Fibroblast of the conjunctiva (primary cell): ENCODE measurements at places on chromosomes 6 and 20.

DNA sequence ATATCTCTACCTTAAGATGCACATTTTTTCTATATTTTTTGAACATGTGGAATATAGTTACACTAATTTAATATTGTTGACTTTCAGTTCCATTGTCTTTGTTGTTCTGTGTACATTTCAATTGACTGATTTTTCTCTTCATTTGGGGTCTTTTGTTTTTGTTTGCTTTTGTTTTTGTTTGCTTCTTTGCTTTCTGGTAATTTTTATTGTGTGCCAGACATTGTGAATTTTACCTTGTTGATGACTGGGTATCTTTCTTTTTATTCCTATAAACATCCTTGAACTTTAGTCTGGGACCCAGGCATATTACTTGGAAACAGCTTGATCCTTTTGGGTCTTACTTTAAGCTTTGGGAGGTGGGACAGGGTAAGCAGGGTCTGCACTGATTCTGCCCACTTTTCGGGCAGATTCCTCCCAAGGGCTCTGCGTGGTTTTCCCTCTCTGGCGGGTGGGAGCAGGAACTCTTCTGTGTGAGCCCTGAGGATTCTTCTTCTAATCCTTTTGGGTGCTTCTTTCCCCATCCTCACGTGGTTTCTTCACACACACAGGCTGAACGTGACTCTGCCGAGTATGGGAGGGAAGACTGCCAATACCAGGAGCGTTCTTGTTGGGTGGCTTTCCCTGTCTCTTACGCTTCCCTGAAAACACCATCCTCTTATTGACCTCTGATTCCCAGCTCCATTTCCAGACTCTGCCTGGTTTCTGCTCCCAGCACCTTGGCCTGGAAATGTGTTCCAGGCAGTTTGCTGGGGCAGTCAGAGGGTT, 200.5 kb downstream of the ARID1B start:
- DNase-seq = no peak

GRCh38 chr20:53956013-53956715, 114.2 kb downstream of the BCAS1 start:
- DNase-seq = no peak

DNA sequence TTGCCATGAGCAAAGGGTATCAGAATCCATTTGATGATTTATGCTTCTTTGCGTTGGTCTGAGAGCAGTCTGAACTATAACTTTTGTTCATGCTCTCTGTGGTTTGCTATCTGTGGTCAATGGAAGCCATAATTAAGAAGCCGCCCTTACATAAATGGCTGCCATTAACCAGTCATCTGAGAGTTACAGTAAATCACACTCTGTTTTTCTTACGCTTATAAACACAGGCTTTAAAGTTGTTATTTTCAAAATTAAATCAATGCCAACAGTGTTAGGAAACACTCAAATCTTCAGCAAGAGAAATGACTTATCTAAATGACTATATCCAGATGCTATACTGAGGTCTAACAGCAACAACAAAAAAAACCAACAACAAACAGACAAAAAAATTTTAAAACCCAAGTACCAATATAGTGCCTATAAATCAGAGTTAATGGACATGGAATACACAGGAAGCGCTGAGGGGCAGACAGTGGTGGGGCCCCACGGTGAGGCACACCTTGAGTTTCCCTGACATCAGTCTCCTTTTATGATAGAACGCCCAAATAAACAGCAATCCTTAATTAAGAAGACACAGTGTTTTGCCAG, 108.0 kb upstream of the C6orf118 start:
- no peak for DNase-seq

- DNase-seq = no peak
Observed at GRCh38 chr20:62495749-62496567, 20.2 kb upstream of the GATA5 start.

DNA sequence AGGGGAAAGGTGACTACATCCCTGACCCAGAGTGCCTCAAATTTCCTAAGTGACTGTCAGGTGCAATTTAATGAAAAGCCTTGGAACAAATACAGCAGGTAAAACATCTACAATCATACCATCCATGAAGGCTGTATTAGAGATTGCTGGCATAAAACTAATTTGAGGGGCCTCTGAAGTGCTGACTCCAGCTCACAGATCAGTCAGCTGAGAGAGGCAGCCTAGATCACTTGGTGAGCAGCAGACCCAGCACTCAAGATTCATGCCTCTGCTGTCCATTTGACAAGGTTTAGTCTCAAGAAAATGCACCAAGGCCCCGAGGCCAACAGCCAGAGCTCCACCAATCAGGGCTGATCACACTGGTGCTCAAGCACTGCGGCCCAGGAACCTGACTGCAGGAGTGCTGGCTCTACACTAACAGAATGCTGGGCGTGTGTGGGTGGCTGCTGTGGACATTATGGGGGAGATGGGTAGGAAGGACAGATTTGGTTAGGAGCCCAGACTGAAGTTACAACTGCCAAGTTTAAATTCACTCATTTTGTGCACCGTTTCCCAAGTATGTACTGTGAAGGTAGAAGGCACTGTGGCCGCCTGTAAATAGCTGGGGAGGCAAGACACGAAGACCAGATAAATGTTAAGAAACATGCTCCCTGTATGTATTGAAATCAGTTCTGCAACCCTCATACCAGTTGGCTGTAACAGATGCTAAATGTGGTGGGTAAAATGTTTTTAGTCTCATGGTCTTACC, 28.2 kb downstream of the SNX5 start:
- DNase-seq = no peak

DNA sequence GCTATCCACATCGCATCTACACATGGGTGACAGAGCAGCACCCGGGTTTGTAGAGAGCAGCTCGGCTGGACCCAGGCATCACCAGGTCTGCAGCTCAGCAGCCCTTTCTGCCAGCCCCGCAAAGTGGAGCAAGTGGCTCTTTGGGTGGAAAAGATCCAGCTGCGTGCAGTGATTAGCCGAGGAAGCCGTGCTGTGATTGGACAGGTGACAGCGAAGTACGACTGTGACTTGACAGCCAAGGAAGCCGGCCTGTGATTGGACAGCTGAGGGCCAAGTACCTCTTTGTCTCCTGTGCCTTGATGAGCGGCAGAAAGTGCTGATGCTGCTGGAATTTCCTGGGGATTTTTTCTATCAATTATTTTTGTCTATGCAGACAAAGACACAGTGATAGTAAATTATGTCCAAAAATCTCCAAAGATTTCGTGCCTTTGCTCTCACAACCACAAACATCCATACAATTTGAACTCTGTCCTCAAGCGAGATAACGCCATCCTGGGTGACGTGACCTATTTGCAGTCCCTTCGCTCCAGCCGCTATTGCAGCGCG, 62.3 kb upstream of the GPR31 start:
- DNase-seq = no peak

- DNase-seq = no peak
Observed at GRCh38 chr6:81962198-81962597, 209.7 kb upstream of the TENT5A start.

GRCh38 chr6:148448369-148449012, 105.9 kb downstream of the SASH1 start:
- DNase-seq = no peak

DNA sequence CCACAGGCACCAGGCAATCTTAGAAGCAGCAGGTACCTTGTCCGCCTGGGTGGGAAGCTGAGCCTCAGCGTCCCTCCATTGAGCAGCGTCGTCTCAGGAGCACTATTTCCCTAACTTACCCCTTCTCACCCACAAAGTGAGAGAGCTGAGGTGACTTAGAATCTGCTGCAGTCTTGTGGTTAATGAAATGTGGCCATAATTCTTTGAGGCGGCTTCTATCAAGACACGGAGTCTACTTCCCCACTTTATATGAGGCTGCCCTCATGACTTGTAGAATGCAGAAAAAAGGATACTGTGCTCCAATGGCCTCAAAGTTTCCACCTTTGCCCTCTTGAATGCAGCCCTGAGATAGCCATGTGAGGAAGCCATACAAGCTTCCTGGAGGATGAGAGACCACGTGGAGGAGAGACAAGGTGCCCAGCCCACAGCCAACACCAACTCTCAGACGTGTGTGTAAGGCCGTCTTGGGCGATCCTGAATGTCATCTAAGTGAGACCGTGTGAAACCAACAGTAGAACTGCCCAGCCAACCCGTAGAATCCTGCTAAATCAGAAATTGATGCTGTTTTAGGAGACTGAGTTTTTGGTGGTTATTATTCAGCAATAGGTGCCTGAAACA, 9.1 kb upstream of the TAGAP start:
- DNase-seq = no peak

DNA sequence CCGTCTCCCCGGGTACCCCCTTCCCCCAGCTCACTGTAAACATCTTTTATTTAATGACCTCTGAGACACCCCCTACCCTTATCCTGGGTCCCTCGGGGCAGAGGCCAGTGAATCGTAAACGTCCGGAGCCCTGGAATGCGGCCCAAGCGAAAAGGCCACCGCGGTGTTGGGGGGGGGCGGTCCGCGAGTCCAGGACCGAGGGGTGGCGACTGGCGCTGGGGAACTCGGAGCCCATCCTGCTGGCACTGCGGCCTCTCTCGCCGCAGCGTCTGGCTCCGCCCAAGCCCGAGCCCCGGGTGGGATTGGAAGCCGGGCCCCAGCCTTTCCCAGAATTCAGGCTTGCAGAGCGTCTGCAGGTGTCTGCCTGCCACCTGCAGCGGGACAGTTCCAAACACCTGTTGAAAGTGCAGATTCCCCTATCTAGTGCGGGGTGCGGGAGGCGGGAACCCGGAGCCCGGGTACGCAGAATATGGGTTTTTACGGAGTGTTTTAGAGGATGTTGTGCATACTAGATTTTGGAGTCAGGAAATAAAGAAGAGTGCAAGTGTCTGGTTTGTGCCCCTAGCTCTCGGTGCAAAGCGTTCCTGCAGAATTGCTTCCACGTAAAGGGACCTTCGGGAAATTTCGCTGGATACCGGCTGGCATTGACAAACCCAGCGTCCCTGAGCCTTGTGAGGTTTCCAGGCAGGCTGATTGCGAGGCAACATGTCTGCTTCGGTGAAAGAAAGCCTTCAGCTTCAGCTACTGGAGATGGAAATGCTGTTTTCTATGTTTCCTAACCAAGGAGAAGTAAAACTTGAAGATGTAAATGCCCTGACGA, 800 bp downstream of the RWDD2A start:
- peak; percentile 4 for DNase-seq

DNA sequence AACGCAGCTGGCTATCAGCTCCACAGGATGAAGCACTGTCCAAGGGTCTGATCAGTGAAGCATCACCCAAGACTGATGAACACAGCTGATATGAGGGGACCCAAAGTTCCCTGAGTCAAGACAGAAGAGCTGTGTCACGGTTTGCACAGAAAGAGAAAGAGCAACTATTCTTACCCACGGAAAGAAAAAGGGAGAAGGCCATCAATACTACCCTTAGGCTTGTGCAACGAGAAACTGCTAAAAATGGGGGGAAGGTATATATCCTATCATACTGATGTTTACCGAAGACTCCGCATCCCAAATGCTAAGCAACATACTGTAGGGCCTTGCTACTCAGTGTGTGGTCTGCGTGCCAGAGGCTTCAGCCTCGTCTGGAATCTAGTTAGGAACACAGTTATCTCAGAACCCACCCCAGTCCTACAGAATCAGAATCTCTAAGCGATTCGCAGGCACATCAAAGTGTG, 665 bp downstream of the FASTKD5 start:
- DNase-seq = no peak

DNA sequence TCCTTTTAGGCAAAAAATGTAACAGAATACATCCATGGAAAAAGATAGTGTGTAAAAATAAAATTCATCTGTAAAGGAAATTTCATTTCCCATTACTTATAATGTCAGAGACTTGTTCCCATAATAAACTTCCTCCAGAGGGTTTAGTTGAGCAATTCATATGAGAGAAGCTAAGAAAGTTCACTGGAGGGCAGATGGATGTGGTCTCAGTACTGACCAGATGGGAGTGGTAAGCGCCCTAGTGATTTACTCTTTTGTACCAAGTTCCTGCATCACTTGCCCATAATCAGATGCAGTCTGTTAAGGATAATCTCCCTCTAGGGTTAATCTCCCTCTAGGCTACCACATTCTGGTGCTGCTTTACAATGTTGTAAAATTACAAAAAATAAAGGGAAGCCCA, 61.7 kb downstream of the ESF1 start:
- DNase-seq = no peak

DNA sequence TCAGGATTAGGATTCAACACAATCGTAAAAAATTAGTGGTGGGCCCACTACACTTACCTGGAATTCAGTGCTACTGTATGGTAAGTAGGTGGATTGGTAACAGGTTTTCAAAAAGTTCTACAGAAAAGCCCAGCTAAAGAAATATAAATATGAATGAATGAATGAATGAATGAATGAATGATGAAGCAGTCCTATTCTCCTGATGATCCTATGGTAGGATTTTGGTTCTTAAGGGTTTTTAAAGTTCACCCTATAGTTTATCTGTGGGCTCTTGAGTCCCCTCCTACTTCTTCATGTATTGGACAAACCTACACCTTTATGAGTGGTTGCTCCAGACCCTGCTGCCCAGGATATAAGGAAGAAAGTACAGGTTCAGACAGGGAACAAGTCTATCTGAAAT, 89.5 kb upstream of the HEY2 start:
- no peak for DNase-seq

- DNase-seq = no peak
Observed at GRCh38 chr6:32442977-32443552, 3.4 kb downstream of the HLA-DRA start.

DNA sequence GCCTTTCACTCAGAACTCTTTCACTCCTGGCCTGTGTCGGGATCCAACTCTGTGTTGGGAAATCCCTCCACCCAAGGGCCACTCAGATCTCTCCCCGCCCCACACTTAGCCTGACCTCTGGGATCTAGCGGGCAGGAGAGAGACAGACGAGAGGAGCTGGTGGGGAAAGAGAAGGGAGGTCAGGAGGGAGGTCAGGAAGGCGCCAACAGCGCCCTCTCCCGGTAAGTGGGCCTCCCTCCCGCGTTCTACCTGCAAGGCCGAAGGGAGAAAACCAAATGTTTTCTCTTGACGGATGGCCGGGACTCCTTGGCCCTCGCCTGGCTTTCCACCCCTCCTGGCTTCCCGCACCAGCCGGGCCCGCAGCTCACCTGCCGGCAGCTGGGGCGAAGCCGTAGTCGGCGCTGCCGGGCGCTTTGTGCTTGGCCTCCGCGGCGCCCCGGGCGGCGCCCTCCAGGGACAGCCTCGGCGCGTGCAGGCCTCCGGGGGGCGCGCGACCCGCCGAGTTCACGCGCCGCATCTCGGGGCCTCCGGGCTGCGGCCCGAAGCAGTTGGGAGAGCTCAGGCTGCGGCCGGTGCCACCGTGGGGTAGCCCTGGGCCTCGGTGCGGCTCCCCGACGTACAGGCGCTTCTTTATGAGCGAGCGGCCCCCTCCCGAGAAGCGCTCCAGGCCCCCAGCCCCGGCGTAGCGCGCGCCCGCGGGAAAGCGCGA, 38.2 kb downstream of the C6orf132 start:
- DNase-seq = no peak

DNA sequence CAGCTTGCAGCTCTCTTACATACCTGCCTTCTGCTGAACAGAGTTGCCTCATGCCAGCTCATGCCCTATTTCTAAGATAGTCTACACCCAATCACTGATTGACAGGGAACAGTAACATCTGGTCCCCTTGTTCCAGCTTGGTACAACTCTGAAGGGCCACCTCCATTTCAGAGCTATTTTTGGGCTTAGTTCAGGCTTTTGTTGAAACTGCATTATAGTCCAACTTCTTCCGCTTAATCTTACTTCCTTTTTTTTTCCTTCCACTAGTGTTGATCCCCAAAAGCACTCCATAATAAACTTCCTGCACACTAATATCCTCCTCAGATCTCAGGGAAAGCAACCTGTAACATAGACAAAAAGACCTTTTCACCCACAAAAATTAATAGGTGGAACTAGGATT, 65.7 kb upstream of the TNFRSF21 start:
- DNase-seq = no peak
